ENCODE measurements at places on chromosomes 11 and 22.

- DNase-seq = no peak
These were observed 19.8 kb upstream of the RAPSN start for GRCh38 chr11:47468598-47469214.

DNA sequence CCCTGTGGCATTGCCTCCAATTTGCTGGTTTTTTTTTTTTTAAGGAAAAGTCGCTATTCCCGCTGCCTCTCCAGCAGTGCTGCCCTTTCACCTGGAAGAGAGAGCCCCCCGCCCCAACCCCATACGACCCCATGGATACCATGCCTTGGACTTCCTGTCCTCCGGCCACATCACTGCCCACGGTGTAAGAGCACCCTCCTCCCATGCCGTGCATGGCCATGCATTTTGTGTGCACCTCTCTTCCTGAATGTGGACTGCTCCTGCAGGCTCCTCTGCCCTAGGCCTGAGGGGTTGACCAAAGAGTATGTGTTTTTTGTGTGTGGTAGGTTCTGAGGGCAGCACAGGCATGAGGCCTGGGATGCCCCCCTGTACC, 65.6 kb upstream of the SPON1 start:
- DNase-seq = no peak

DNA sequence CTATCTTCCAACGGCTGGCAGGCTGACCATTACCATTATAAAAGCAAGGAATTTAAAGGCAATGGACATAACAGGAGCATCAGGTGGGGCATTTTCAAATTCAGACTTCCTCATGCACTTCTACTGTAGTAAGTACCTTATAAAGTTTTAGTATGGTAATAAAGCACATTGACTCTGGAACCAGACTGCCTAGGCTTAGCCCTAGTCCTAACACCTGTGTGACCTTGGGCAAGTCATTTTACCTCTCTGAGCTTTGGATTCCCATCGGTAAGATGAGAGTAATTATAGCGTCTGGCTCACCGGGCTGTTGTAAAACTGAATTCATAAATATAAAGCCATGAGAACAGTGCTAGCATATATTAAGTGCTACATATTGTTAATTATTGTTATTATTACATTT, 69.2 kb upstream of the OLFML1 start:
- no peak for DNase-seq

GRCh38 chr11:104891135-104891534, 7.1 kb downstream of the CASP12 start:
- DNase-seq = no peak

DNA sequence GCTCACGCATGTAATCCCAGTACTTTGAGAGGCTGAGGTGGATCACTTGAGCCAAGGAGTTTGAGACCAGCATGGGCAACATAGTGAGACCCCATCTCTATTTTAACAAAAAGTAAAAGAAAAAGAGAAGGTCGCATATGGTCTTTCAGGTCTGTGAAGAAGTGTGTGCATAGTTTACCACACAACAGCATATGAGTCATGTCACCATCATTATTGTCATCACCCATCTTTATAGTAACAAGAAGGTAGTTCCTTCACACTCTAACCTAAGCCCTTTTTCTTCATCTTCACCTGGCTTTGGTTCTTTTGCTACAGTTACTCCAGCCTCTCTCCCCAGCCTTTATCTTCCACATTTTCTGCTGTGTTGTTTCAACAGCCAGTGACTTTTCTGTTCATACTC, 39.2 kb downstream of the PACS1 start:
- no peak for DNase-seq

GRCh38 chr11:31913985-31914384, 102.9 kb upstream of the PAX6 start:
- no peak for DNase-seq

GRCh38 chr11:75603791-75604736, 42.0 kb downstream of the SERPINH1 start:
- DNase-seq = no peak

DNA sequence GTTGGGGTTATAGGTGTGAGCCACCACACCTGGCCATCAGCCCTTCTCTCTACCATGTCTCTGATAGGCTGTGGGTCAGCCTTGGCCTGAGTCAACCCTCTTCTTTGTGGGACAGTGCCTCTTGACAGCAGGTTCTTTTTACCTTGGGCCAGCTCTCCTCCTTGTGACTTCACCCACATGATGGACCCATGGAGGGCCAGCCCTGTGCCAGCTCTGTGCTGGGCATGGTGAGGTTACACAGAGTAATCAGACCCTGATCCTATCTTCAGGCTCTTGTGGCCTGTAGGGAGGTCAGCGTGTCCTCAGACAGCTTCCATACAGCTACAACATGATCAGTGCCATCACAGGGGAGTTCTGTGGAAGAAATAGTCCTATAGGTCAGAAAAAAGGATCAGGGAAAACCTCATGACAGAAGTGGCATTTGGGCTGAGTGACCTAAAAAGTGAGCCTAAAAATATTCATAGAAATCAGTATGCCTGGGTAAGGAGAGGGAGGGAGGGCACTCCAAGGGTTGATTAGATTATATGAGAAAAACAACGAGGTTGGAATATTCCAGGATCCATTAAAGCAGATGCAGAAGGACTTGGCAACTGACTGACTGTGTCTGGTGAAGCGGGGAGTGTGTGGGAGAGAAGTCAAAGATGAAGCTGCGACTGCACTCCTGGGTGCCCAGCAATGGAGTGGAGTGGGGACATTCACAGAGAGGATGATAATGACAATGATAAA, 17.1 kb downstream of the OTOG start:
- DNase-seq = no peak

DNA sequence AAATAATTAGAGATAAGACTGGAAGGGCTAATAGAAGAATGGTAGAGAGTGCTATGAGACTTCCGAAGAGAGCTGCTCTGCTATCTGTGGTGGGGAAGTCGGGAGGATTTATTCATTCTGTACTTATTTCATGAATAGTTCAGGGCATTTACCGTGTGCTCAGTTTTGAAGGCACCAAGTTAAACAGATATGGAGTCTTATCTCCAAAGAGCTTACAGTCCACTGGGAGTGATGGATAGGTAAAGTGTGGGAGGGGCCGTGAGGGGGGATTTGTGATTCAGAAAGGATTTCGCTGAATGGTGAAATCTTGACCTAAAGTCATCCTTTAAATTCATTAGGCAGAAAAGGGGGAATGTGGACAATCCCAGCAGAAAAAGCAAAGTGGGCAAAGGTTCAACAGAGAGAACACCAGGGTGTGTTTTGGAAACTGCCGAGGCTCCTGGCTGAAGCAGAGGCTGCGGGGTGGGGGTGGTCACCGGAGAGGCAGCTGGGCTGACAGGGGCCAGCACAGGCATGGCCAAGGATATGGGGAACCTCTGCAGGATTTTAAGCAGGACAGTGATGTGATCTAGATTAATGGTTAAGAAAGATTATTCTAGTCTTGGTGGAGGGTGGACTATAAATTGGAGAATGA, 91.2 kb downstream of the UBASH3B start:
- DNase-seq = no peak

DNA sequence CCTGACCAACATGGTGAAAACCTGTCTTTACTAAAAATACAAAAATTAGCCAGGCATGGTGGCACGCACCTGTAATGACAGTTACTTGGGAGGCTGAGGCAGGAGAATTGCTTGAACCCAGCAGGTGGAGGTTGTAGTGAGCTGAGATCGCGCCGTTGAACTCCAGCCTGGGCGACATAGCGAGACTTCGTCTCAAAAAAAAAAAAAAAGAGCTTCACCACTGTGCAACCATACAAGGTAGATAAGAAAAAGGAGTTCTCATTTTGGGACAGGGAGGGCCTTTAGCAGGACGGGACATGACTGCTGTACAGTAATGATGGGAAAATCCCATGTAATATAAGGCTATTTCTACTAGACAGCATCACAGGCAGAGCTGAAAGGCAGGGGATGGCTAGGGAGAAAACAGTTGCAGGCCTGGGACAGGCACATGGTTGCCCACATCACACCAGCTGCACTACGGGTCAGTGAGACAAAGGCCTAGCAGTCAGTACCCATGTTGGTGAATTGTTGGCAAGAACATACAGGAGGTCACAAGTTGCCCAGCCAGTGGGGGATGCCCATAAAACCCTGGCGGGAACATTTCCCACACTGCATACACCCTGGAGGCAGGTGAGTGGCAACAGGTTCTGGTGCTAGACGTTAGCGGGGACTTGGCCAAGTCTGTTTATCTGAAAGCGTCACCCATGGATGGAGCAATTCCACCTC, 5.4 kb downstream of the TANGO2 start:
- no peak for DNase-seq

DNA sequence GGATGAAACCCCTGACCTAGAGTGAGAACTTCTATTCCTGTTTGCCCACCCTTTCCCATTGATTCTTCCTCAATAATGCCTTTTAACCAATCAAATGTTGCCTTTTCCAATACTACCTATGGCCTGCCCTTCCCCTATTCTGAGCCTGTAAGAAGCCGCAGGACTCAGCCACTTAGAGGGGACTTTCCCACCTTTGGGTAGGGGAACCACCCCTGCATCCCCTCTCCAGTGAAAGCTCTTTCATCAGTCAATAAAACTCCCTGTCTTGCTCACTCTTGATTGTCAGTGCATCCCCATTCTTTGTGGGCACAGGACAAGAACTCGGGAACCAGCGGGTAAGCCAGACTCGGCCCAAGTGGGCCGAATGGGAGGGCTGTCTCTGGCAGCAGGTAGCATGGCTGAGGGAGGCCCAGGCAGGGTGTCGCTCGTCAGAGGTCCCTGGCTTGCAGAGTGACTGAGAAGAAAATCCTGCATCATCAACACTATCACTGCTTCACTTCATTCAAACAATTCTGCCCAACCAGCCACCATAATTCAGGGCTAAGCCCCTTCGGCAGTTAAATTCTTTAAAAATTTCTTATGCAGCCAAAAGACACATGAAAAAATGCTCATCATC, 30.4 kb downstream of the LDHAL6A start:
- DNase-seq = no peak

DNA sequence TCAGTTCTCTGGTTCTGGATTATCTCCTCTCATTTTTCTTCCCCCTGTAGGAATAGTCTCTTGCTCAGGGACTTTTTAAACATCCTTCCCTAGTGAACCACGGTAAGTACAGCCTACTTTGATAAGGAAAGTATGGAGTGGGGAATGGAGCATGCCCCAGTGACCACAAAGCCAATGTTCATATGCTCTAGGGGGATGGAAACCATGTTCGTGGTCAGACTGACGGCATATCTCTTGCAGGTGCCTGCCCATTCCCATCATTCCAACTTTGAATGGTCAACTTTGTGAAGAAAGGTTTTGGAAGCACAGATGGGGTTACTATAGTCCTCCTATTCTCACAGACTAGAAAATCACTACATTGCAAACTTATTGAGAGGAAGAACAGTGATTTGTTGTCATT, 332.5 kb upstream of the NCAM1 start:
- no peak for DNase-seq

GRCh38 chr11:6200975-6201374, 2.0 kb downstream of the OR52W1 start:
- DNase-seq = no peak

GRCh38 chr11:106379712-106380111, 302.2 kb downstream of the AASDHPPT start:
- no peak for DNase-seq
